Upper lobe of left lung (tissue), 6 donors: ENCODE measurements at places on chromosomes 2 and 18. TPM values are rescaled to one million over a fixed set of nuclear protein-coding genes. Genes with fewer than 3 reads are reported as not detected.

DNA sequence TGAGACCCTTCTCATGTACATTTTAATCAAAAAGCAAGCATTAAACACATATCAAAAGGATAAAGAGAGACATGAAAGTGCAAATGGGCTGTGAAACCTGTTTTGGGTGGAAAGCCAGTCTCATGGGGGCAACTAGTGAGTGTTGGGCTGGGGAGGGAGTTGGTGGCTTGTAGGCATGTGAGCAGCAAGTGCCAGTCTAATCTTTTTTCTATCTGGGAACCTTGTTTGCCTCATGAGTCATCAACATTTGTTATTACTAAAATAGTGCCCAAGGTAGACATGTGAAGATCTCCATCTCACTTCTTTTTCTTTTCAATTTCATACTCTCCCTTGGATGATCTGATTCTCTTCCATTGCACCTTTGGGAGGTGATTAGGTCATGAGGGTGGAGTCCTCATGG, 613.9 kb upstream of the GYPC start:
- no peak for DNase-seq

DNA sequence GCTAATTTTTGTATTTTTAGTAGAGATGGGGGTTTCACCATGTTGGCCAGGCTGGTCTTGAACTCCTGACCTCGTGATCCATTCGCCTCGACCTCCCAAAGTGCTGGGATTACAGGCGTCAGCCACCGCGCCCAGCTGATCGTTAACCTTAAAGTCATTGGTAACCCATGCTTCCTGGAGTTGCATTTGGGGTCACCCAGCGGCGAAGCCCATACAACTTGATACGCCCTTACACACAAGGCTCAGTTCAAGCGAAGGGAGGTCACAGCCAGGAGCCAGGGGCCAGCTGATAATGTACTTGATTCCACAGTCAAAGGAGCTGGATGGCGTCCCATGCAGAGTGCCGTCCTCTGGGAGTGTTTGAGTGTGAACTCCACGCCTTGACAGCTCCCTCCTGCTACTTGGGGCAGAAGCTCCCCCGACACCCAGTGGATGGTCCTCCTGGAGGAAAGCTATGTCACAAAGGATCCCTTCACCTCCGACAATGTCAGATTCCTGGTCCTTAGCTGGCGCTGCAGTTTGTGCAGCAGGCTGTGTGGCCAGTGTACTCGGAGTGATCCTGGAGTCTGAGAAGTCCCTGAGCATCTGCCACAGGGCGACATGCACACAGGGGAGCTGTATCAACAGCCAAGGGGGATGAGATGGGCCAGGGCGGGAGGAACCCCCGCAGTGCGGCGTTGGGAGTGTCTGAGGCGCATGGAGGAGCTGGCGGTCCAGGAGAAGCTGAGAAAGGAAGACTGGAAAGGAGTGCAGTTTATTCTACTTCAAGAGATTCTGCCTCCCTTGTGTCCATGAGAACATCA, 7.9 kb downstream of the CLHC1 start:
- DNase-seq: no peak

- no peak for DNase-seq
Observed at GRCh38 chr2:120920454-120921148, 184.9 kb downstream of the GLI2 start.

Gene ASXL3
- total RNA-seq: 2.1 TPM

- DNase-seq: no peak
Observed at GRCh38 chr2:38613126-38613848, 10.6 kb upstream of the HNRNPLL start.
